ENCODE measurements at places on chromosomes 6 and 20.

GRCh38 chr6:161635975-161636374 lies 362.1 kb upstream of the AGPAT4 start:
- no peak for DNase-seq

- no peak for DNase-seq
Measured at GRCh38 chr6:116156405-116157326, 30.7 kb upstream of the COL10A1 start.

DNA sequence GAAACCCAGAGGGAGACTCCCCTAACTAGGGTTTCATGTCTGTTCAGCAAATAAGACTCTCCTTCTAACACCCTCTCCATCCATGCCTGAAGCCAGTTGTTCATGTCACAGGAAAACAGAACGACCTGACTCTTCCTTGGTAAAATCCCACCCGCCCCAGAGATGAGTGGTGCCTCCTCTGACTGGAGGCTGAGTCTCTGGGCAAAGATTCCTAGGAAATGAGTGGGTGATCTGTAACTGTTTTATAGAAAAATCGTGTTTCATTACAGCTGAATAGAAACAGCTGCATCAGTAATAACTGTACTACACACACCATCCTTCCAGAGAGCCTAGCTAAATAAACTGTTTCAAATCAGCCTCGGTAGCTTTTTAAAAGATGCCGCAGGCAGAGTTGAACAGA lies 37.4 kb upstream of the MRPS10 start:
- DNase-seq = no peak

DNA sequence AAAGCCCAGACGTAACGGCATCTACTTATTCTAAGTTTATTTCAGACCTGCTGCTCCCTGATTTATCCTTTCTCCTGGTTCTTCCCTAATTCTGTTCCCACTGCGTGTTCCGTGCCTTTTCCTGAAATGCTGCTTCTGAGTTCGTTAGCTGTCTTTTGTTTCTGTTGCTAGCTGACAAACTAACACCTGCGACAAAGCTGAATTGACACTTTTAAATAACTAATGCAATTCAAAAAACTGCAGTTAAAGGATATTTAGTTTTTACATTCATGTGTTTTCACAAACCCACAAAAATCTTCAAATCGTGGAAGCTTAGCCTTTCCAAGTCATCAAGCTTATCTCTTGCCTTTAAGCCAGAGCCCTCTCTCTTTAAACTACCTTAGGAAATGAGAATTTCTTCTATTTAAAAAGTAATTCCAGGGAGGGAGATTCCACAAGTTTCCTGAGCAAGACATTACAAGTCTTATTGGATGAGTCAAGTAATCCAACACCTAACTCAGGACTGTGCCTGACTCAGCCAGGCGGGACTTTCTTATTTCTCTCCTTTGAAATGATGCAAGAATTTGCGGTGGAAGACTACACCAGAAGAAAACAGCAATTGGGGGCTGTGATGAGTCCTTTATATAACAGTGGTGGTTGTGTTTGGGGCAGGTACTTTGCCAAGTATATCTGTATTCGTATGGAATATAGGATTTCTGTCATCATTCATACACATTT lies 6.3 kb downstream of the ADTRP start:
- no peak for DNase-seq

GRCh38 chr6:158999666-159000403 lies at the start of gene RSPH3:
Gene RSPH3, minus strand, starts transcription at chr6:159000202. Its CDS starts 652 bp downstream, at chr6:158999550.
- DNase-seq = peak; percentile 92

- DNase-seq = no peak
Measured at GRCh38 chr6:169085466-169085865, 168.2 kb downstream of the THBS2 start.

- peak; percentile 16 for DNase-seq
Measured at GRCh38 chr6:20705741-20706140, 171.5 kb downstream of the CDKAL1 start.

DNA sequence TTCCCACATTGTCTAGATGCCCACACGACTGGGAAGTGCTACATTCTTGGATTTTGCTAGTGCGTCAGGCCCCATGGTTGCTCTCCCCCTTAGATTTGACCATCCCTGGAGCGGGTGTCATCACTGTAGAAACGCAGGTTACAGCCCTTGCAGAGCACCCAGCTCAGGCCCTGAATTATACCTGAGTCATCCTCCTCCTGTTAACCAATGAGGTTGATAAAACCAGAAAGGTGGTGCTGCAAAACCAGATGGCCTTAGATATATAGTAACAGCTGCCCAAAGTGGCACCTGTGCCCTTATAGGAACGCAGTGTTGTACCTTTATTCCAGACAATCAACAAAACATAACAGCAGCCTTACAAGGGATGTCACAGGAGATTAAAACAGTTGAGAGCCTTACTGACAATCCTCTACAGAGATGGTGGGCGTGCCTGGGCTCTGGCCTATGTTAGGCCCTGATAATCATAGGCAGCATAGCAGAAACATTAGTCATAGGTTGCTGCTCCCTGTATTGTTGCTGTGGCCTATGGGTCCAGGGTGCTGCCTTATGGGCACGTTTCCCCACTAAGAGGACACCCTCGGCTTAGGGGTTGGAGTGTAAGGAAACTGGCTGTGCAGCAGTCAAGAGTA lies 33.6 kb upstream of the HSF2 start:
- DNase-seq = no peak

DNA sequence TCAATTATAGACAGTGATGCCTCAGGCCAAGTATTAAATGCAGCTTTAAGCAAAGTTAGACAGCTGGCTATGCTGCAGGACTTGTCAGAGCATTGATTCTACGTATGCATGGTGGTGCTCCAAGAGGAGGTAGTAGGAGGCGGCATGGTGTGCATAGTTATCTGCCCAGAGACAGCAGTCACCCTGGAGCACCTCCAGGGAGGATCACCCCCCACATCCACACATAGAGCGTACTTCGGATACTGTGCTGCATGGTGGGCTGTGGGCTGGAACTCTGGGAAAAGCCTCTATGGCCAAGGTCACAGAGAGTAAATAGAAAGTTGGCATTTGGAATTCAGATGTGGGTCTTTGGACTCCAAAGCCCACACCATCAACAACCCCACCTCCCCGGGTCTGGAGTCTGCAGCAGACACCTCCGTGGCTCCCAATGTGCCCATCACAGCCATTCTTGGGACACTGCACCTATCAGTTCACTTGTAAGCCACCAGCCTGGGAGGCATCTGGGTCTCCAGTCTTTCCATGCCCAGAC lies 64.5 kb upstream of the STX16 start:
- DNase-seq = no peak

- no peak for DNase-seq
Measured at GRCh38 chr20:47336129-47336754, 20.3 kb downstream of the ZMYND8 start.

DNA sequence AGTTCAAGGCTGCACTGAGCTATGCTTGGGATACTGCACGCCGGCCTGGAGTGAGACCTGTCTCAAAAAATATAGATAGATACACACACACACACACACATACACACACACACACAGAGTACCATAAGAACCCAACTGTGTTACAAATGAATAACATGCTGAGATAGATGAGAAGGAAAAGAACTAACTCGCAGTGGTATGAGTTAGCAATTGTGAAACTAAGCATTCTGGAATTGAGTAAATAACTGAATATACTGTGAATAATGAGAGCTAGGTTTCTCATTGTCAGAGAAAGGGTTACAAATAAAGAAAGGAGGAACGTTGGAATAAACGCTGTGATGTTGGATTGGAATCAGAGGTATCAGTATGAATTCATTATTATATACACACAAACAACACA lies 14.6 kb upstream of the FAXC start:
- DNase-seq = no peak

DNA sequence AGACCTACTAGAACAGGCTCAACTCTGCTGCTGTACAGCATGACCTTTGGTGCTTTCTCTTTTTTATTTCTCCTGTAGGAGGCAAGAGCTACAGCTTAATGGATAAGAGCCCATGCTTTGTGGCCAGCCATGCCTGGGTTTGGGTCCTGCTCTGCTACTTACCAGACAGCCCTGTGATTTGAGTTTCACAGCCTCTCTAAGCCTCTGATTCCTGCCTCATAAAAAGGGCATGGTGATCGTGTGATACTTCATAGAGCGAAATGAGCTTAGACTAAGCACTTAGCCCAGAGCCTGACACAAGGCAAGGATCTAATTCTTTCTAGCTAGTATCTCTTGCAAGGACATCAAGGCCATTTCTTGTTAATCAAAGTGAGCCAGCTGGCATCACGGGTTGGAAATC lies 19.3 kb upstream of the PDE7B start:
- no peak for DNase-seq
